ENCODE measurements at places on chromosomes 7 and 10. TPM values are rescaled to one million over a fixed set of nuclear protein-coding genes. Genes with fewer than 3 reads are reported as not detected.

GRCh38 chr10:91012502-91012901, 91.6 kb upstream of the ANKRD1 start:
- DNase-seq: no peak

- no peak for DNase-seq
These were observed 218.1 kb downstream of the WDR11 start for GRCh38 chr10:121069061-121069850.

DNA sequence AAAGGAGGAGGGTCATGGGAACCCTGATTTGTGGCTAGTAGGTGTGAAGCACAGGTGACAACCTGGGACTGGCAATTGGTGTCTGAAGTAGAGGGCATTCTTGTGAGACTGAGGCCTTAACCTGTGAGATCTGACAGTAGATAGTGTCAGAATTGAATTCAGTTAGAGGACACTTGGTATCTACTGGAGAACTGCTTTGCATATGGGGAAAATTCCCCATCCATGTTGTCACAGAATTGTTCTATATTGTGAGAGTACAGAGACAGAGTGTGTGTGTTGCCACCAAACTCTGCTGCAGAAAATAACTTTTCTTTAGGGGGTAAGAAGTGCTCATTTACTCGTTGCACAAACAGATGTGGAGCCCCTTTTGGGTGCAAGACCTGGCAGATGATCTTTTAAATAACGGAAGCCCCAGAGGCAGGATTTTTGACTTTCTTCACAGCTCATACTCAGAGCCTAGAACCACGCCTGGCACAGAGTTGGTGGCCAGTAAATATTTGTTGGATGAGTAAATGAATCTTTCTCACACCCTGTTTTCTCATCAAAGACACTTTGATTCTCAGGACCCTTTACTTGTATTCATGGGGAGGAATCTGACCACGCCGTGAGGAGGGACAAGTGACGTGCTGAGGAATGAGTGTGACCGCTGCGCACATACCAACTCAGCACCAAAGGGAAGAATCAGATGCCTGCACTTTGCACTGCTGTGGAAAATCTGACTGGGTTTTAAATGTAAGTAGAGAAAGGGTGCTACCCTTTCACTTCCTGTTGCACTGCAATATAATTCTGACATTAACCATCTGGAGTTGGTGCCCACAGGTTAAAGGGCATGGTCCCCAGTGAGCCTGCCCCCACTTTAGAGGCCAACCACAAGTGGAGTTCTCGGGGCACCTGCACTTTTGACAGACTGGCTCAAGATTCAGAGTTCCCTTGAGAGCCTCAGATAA, 39.2 kb upstream of the SDHAF3 start:
- no peak for DNase-seq

The POLR2J gene
- 22.9 TPM for total RNA-seq

DNA sequence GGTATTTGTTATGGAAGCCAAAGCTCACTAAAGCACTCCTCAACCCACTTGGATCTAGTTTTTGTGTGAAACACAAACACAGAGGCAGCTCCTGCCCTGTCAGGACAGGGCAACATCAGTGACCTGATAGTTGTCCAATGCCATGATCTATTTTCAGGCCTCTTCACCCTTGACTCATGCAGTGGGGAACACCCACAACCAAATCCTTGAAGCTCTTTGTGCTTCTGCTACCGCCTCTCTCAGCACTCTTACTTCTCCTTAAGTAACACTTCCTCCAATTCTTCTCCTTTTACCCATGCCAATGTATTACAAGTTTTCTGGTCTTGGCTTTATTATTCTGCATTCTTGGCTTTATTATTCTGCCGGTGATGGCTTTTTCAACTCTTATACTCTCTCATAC, 425.3 kb downstream of the INHBA start:
- DNase-seq: no peak

The ARMC10 gene
- 46.7 TPM for total RNA-seq

The TRRAP gene
- total RNA-seq: 44.8 TPM

GRCh38 chr7:105187302-105188169, 173.5 kb downstream of the KMT2E start:
- DNase-seq: no peak

DNA sequence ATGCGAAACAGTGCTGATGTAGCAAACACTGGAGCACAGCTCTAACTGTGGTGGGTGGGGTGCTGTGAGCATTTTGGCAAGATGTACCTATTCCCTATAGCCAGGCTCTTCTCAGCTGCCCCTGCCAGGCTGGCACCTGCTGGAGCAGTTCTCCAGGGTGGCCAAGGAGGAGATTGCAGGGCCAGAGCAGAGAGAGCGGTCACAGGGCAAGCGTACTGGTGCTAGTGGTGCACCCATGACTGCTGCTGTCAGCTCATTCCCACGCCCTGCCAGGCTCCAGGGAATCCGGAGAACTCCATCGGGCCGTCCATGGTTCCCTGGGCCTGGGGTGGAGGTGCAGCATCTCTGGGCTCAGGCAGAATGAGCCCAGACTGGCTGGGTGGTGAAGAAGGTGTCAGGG, 2.1 kb downstream of the COL13A1 start:
- DNase-seq: no peak

GRCh38 chr10:104286939-104287338, 18.0 kb downstream of the GSTO2 start:
- DNase-seq: no peak

The RASSF4 gene
- 48.5 TPM for total RNA-seq

DNA sequence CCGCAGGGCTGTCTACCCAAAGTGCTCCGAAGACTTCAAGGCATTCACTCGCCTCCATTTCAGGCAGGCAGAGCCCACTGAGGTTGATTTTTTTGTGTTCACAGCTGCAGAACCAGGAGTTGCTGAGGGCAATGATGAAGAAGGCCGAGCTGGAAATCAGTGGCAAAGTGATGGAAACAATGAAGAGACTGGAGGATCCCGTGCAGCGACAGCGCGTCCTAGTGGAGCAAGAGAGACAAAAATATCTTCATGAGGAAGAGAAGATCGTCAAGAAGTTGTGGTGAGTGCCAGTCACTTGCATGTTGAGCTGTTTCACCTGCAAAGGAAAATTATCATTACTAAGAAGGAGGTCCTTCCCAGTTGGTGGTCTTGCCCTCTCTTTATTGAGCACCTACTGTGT, 210.5 kb downstream of the ARHGAP21 start:
- DNase-seq: no peak

The CUZD1 gene
- not detected for total RNA-seq

Data from thoracic aorta (tissue), 2 donors.